ENCODE measurements at places on chromosomes 2 and 18. TPM values are rescaled to one million over a fixed set of nuclear protein-coding genes. Genes with fewer than 3 reads are reported as not detected.
A peak's percentile ranks its signal among the peaks of the same experiment; 100 is the strongest.

The APLF gene
- polyA plus RNA-seq = 2.0 TPM

The HNMT gene
- polyA plus RNA-seq = 71.1 TPM

The ACMSD gene
- 0.34 TPM for polyA plus RNA-seq

The FEV gene
- 11.9 TPM for polyA plus RNA-seq

The TTN gene
- polyA plus RNA-seq = 0.90 TPM

The EFHD1 gene
- 1.7 TPM for polyA plus RNA-seq

The TUBA3E gene
- 0.09 TPM for polyA plus RNA-seq

The PTPRN gene
- 9.2 TPM for polyA plus RNA-seq

The CDCA7 gene
- 75.9 TPM for polyA plus RNA-seq

DNA sequence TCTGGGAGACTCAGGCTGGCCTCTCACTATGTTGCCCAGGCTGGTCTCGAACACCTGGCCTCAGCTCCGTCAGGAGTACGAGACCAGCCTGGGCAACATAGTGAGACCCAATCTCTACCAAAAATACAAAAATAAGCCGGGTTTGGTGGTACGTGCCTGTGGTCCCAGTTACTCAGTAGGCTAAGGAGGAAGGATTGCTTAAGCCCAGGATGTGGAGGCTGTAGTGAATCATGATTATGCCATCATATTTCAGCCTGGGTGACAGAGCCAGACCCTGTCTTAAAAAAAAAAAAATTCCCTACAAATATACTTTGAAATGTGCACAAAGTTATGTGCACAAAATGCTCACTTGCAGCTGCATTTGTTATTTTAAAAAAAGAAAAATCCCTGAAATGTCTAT lies 26.3 kb upstream of the AGAP1 start:
- no peak overlapping the region for H3K27ac ChIP-seq
- no peaks in the 10 kb centered on the region for H3K4me1 ChIP-seq
- no peak for DNase-seq
- peaks cover 9% of the 10 kb centered on the region for H3K27me3 ChIP-seq

- no peaks in the 10 kb centered on the region for H3K36me3 ChIP-seq
- no peaks in the 10 kb centered on the region for H3K27me3 ChIP-seq
- no peak overlapping the region for H3K27ac ChIP-seq
- H3K4me3 ChIP-seq = no peak overlapping the region
These were observed 15.3 kb downstream of the GAREM1 start for GRCh38 chr18:32455361-32455760.

DNA sequence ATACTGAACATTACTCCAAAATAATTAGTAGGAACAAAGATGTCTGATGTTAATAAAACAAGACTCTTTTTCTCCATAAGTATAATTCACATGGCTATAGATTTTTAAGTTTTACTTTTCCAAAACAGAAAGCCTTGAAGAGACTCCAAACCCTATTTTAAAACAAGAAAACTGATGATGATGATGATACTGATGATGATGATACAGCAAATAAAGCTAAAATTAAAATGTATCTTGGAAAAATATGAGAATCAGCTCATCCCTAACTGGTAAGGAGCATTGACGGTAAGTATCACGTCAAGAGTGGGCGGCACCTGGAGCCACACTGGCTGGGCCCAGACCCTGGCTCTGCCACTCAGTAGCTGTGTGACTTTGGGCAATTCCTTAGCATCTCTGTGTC lies 39.6 kb downstream of the ID2 start:
- no peaks in the 10 kb centered on the region for H3K4me1 ChIP-seq
- H3K36me3 ChIP-seq = no peaks in the 10 kb centered on the region
- DNase-seq = no peak
- H3K27me3 ChIP-seq = no peaks in the 10 kb centered on the region
- H3K4me3 ChIP-seq = no peak overlapping the region

DNA sequence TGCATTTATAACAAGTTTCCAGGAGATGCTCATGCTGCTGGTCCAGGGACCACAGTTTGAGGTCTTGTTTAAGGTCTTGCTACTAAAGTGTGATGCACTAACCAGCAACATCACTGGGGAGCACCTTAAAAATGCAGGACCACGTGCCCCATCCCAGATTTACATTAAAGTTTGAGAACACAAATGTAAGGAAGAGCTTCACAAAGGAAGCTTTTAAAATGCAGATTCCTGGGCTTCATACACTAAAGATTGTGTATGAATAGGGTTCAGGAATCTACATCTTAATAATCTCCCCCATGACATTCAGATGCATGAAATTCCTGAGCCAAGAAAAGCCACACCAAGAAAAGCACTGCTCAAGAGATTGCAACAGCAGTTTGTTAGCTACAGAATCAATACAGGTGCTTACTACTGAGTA lies 235.3 kb upstream of the TANK start:
- no peaks in the 10 kb centered on the region for H3K27me3 ChIP-seq
- H3K36me3 ChIP-seq = no peaks in the 10 kb centered on the region
- H3K4me3 ChIP-seq = no peak overlapping the region

GRCh38 chr2:234794866-234795265 lies 157.0 kb upstream of the SH3BP4 start:
- H3K36me3 ChIP-seq = no peaks in the 10 kb centered on the region
- no peak for DNase-seq
- no peak overlapping the region for H3K4me3 ChIP-seq
- peaks cover 7% of the 10 kb centered on the region for H3K4me1 ChIP-seq

GRCh38 chr2:163655667-163656066 lies 80.1 kb downstream of the FIGN start:
- H3K4me3 ChIP-seq = no peak overlapping the region
- DNase-seq = no peak
- no peak overlapping the region for H3K27ac ChIP-seq
- H3K27me3 ChIP-seq = no peaks in the 10 kb centered on the region
- no peaks in the 10 kb centered on the region for H3K36me3 ChIP-seq
- no peaks in the 10 kb centered on the region for H3K4me1 ChIP-seq

GRCh38 chr2:190722061-190722759 lies 73.3 kb downstream of the NAB1 start:
- H3K4me1 ChIP-seq = no peaks in the 10 kb centered on the region
- H3K4me3 ChIP-seq = no peak overlapping the region
- no peak overlapping the region for H3K27ac ChIP-seq
- H3K36me3 ChIP-seq = no peaks in the 10 kb centered on the region
- DNase-seq = no peak

- H3K27ac ChIP-seq = no peak overlapping the region
- no peak overlapping the region for H3K4me3 ChIP-seq
- H3K27me3 ChIP-seq = no peaks in the 10 kb centered on the region
- peaks cover 11% of the 10 kb centered on the region for H3K4me1 ChIP-seq
- no peak for DNase-seq
These were observed 122.8 kb upstream of the COL5A2 start for GRCh38 chr2:189302274-189302948.

DNA sequence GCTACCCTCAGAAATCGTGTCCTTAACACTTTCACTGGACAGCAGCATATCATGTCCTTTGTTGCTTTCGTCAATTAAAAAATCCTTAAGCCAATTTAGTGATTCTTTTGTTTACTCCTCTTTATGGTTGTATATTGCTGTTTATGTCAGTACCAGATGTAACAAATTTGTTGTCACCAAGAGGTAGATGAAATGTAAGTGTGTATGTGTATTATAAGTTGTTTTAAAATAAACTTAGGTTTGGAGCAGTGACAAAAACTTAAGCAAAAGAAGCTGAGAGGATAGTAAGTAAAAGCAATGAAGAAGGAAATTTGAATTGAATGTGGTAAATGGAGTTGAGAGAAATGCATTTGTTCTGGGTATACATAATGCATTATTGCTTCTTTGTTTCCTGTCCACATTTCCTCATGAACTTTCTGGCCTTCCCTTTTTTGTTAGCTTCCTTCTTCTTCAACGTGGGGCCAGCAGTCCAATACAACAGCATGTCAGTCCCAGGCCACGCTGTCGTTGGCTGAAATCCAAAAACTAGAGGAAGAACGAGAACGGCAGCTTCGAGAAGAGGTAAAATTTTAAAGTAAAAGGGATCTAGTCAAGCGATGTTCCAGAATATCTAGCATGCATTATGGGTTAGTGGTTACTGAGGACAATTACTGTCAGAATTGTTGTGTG lies 30.5 kb upstream of the SNORC start:
- H3K4me3 ChIP-seq = no peak overlapping the region
- peak; percentile 7 for DNase-seq
- H3K27me3 ChIP-seq = no peaks in the 10 kb centered on the region
- peaks cover 66% of the 10 kb centered on the region for H3K36me3 ChIP-seq
- H3K27ac ChIP-seq = no peak overlapping the region

DNA sequence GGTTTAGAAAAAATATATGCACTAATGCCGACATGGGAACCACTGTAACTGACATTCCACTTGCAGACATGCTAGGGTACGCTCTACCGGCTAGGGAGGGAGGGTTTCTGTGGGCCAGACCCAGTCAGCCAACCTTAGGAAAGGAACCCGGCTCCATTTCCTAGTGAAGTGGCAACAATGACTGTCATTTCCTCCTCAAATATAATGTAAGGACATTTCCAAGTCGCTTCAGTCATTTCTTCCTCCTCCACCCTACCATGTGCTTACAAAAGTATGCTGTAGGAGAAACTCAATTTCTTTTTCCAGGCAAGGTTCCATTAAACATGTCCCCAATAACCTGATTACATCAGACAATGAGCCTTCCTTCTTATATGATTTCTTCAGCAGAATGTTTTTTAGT lies 64.3 kb upstream of the PSMD14 start:
- DNase-seq = no peak
- H3K27me3 ChIP-seq = peaks cover 3% of the 10 kb centered on the region
- H3K27ac ChIP-seq = peak overlapping the region; percentile 50
- no peaks in the 10 kb centered on the region for H3K4me1 ChIP-seq
- no peaks in the 10 kb centered on the region for H3K36me3 ChIP-seq

GRCh38 chr2:186617148-186617547 lies 27.3 kb downstream of the ITGAV start:
- H3K27me3 ChIP-seq = no peaks in the 10 kb centered on the region
- H3K27ac ChIP-seq = no peak overlapping the region
- no peak overlapping the region for H3K4me3 ChIP-seq
- DNase-seq = no peak
- H3K36me3 ChIP-seq = no peaks in the 10 kb centered on the region
- no peaks in the 10 kb centered on the region for H3K4me1 ChIP-seq

DNA sequence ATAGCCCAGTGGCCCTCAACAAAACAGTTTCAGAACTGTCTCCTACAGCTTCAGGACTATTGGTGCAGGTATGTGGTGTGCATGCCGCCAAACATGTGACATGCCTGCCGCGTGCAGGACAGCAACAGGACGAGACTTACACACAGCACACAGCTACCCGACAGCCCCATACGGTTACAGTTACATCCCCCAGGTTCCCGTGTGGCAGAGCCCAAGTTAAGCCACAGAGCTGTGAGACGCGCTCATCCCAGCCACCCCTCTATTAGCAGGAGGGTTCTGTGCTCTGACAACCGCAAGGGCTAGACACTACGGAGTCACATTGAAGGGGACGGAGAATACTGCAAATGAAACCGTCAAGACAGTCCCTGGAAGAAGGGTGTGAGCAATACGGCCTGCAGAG lies 16.4 kb upstream of the TUBB6 start:
- H3K27ac ChIP-seq = no peak overlapping the region
- H3K4me1 ChIP-seq = peaks cover 7% of the 10 kb centered on the region
- H3K36me3 ChIP-seq = no peaks in the 10 kb centered on the region

DNA sequence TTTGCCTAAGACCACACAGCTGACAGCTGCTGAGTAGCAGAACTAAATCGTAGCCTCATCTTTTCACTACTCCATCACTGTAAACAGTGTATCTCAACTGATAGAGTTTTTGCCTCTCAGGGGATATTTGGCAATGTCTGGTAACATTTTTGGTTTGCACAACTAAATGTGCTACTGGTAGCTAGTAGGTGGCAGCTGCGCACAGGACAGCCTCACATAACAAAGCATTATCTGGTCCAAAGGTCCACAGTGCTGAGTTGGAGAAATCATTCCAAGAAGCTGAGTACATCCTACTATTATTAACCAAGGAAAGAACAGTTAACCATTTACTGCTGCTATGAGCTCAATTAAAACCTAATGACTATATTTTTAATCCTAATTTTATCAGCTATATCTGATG lies 6.1 kb upstream of the CCDC102B start:
- no peaks in the 10 kb centered on the region for H3K4me1 ChIP-seq
- no peaks in the 10 kb centered on the region for H3K27me3 ChIP-seq
- no peak overlapping the region for H3K4me3 ChIP-seq
- no peak overlapping the region for H3K27ac ChIP-seq
- DNase-seq = peak; percentile 26

DNA sequence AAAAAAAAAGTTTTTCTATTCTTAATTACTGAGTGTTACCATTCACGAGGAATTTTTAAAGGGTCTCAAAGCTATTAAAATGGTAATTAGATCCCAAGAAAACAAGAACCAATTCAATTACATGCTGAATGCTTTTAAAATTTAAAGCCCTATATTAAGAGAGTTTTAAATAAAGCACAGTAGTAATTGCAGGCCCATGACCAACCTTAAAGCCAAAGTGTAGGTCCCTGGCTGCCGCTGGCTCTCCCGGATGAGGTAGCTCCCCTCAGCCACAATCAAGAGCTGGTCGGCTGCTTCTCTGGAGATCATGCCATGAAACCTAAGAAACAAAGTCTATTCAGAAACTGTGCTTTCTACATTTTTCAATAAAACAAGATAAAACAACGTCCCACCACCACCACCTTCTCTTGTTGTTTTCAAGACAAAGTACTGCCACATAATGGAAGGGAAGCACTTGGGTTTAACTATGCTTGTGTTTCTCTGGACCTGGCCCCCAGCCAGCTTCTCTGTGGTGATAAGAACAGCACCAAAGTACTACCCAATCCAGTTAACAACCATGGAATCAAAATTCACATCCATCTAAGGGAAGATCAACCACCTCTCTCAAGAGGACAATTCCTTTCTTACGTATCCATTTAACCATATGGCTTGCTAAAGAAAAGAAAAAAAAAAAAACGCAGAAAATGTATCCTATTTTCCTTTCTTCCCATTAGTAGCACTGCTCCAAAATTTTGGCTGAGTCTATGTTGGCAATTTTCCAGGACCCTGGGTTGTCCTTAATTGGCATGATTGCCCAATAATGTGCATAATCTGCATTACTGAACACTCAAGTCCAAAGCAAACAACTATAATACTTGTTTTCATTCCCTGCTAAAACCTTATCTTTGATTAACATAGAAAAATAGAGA lies 90.1 kb downstream of the CHN1 start:
- H3K4me1 ChIP-seq = no peaks in the 10 kb centered on the region
- no peak for DNase-seq
- no peak overlapping the region for H3K27ac ChIP-seq
- no peaks in the 10 kb centered on the region for H3K27me3 ChIP-seq

- no peaks in the 10 kb centered on the region for H3K36me3 ChIP-seq
- no peaks in the 10 kb centered on the region for H3K27me3 ChIP-seq
- no peak overlapping the region for H3K4me3 ChIP-seq
- H3K4me1 ChIP-seq = no peaks in the 10 kb centered on the region
- no peak overlapping the region for H3K27ac ChIP-seq
These were observed 306.7 kb upstream of the MMADHC start for GRCh38 chr2:149894226-149894625.

GRCh38 chr2:106851087-106851874 lies 34.7 kb downstream of the ST6GAL2 start:
- H3K4me3 ChIP-seq = no peak overlapping the region
- DNase-seq = no peak
- no peaks in the 10 kb centered on the region for H3K27me3 ChIP-seq

- no peaks in the 10 kb centered on the region for H3K4me1 ChIP-seq
- DNase-seq = no peak
- no peak overlapping the region for H3K27ac ChIP-seq
- H3K4me3 ChIP-seq = no peak overlapping the region
- peaks cover 2% of the 10 kb centered on the region for H3K27me3 ChIP-seq
- H3K36me3 ChIP-seq = no peaks in the 10 kb centered on the region
These were observed 132.1 kb downstream of the COL6A3 start for GRCh38 chr2:237281836-237282306.
